Activated T-helper 1 cell treated with anti-CD3 and anti-CD28 coated beads, Interleukin-2, amount 50 U/mL, for 16 hours (primary cell): ENCODE measurements at places on chromosomes 12 and 14.

GRCh38 chr12:60162988-60163720 lies 567.3 kb downstream of the SLC16A7 start:
- DNase-seq: no peak

DNA sequence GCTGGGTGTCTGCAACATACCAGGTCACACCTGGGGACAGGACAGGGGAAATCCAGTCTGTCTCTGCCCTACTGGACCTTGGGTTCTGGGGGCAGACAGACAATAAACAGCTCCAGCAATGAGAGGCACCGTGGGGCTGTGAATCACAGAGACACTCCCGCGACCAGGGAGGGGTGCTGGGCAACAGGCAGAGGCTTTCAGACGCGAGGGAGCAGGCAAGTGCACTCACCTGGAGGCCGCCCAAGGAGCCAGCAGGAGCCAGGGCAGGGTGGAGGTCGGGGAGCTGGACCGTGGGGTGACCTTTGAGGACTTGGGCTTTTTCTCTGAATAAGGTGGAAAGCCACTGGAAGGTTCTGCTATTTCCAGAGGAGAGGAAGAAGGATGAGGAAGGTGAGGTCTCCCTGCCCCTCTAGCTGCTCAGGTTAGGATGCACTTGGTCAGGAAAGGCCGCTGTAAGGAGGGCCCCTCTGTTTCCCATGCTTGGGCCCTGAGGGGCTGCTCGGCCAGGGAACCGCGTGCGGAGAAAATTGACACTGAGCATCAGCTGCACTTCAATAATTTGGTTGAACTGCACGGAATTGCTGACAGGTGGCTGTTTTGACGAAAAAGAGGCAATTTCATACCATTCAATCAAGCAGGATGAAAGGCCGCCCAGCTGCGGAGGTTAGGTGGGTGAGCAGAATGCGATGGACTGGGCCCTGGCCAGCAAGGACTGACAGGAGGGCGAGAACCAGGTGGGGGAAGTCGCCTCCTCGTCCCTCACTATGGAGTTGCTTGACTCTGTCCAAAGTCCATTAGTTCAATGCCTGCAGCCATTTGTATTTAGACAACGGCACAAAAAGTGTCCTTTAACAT lies 42.2 kb downstream of the JAG2 start:
- no peak for DNase-seq

DNA sequence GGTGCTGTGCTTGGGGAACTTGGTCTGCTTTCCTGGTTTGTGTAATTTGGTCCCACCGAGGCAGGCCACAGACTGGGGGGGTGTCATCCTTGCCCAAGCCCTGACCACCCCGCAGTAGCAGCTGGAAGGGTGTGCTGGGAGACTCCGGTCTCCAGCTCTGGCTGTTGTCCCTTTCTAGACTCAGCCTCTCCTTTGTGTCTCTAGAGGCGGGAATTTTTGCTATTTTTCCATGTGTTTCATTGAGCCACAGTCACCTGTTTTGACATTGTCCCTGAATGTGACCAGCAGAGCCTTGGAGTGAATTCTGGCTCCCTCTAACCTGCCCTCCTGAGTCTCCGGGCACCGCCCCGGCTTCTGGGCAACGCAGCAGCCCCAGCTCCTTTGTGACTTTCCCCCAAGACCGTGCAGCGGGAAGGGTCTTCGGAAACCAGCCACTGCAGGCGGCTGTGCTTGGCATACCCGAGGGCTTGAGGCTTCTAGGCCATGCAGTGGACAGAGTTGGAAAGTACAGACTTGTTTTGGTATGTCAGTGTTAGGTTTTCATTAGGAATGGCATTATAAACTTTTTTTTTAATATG lies 98.6 kb downstream of the TNFAIP2 start:
- no peak for DNase-seq

GRCh38 chr14:93002049-93002448 lies 79.1 kb downstream of the CHGA start:
- no peak for DNase-seq

- DNase-seq: no peak
These were observed 85.8 kb downstream of the TNFAIP2 start for GRCh38 chr14:103209054-103209453.
